Cerebellum (tissue), 4 donors: ENCODE measurements at places on chromosomes 16 and 17. TPM values are rescaled to one million over a fixed set of nuclear protein-coding genes. Genes with fewer than 3 reads are reported as not detected.

The CLEC10A gene
- not detected for total RNA-seq

DNA sequence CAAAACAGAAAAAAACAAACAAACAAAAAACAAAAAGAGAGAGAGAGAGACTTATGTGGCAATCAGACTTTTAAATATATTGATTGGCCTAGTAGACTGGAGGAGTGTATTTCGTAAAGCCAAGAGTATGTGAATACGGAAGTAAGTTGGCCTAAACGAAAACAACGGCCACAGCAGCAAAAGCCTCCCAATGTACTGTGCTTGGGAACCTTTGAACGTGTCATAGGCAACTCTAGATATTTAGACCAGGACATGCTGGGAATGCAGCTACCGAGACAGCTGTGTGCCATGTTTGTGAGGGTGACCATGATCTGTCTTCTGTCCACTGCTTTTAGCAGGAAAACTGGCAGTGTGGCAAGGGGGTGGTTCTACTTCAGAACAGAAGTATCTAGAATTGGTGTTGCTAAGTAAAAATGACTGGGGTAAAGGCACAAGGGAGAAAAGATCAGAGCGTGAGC lies 7.4 kb downstream of the MAF start:
- no peak for DNase-seq

GRCh38 chr17:69593716-69594115 lies 179.2 kb downstream of the MAP2K6 start:
- no peak for DNase-seq

DNA sequence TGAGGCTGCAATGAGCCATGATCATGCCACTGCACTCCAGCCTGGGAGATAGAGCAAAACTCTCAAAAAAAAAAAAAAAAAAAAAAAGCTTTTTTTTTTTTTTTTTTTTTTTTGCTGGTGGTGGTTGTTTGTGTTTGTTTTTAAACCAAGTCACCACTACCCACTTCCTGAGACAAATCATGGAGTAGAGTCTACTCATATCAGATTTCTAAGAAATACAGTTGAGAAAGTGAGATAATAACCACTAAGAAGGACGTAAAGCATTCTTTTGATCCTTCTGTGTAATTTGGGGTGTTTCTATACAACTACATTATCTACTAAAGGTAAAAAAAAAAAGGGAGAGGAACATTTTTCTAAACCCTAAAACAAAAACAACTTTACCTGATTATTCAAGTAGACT lies 38.0 kb downstream of the AXIN2 start:
- DNase-seq = no peak

DNA sequence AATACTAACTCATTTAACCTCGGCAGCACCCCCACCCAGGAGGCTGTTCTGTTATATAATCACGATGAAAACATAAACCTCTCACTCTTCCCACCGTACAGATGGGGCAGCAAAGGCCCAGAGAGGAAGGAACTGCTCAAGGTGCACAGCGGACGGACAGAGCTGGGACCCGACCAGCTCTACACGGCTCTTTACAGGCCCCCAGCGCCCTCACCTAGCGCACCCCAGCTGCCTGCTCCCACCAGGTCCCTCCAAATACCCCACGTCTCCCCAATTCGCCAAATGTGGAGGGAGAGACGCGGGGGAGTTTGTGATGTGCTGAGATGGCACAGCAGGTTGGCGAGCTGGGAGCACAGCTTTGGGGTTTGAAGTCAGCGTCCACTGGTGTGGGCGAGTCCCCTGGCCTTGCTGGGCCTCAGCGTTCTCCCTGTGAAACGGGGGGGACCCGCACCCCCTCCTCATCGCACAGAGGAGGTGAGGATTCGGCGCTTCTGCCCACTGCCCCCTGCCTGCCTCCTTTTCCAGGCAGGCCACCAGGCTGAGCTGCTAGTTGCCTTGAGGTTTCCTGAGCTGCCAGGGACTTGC lies 54.1 kb downstream of the CBFA2T3 start:
- DNase-seq = no peak

The LDHD gene
- 1.00 TPM for total RNA-seq

The KCNJ18 gene
- not detected for total RNA-seq

DNA sequence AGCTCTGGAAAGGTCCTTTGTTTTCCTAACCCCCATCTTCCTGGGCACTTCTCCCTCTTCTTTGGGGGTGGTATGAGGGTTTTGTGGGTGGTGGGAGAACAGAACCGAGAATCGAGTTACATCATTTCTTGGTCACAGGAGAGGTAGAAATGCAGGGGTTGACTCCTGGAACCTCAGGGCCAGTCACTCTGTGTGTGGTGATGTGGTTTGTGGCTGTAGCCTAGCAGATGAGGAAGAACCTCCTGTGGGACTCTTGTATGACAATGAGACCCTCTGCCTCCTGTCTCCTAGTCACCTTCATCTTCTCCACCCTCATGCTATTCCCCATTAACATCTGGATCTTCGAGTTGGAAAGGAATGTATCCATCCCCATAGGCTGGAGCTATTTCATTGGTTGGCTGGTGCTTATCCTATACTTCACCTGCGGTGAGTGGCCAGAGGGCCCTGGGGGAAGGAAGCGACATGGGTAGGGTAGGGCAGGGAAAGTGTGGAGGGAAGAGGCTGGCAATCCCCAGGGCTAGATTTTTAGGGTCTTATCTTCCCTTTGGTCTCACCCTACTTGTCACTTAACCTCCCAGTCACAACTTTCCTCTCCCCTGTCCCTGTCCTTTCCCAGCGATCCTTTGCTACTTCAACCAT lies 5.5 kb downstream of the ODF4 start:
- no peak for DNase-seq

The GINS3 gene
- 6.2 TPM for total RNA-seq

GRCh38 chr16:87443016-87443415 lies 49.8 kb downstream of the ZCCHC14 start:
- no peak for DNase-seq

- no peak for DNase-seq
These were observed 496.8 kb downstream of the XYLT1 start for GRCh38 chr16:16973707-16974591.

DNA sequence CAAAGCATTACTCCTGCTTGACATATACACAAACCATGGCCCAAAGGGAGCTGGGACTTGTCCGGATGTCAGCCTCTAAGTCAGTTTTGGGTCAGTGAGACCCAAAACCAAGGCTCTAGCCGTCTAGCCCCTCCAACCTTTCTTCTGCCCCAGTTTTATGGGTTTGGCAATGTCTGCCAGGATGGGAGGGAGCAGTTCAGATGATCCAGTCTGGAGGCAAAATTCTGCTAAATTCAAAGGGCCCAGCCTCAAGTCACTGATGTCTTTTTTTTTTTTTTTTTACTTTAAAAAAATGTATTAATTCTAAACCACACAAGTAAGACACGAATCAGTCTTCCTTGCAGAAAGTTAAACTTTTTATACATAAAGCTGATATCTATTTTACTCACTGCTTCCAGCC lies 8.6 kb downstream of the NLRC5 start:
- DNase-seq = no peak

- DNase-seq = no peak
These were observed 32.4 kb downstream of the SCNN1B start for GRCh38 chr16:23334457-23334853.

DNA sequence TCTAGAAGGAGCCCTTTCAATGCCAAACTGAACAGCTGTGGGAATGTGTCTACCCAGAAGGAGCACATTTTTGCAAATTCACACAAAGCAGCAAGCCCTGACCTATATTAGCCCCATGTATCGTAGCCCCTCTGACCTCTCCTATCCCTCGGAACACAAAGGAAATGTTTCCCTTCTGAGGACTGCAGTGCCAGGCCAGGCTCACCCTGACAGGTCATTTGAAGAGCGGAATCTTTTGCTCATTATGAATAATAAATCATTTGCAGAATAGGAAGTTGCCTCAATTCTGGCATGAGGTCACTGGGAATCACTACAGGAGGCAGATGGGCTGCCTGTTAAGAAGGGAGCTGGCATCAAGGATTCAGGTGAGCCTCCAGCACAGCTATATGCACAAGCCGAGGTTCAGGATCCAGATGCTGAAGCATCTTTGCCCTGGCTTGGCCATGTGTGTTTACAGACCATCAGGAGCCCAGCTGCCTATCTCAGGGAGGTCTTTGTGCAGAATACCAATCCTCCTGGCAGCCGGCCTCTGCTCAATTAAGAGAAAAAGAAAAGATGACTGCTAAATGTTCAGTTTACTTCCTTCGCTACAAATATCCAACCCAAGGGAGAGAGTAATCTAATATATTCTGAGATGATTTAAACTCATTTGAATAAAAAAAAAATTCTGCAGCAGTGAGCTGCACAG lies 119.4 kb downstream of the USP31 start:
- no peak for DNase-seq

DNA sequence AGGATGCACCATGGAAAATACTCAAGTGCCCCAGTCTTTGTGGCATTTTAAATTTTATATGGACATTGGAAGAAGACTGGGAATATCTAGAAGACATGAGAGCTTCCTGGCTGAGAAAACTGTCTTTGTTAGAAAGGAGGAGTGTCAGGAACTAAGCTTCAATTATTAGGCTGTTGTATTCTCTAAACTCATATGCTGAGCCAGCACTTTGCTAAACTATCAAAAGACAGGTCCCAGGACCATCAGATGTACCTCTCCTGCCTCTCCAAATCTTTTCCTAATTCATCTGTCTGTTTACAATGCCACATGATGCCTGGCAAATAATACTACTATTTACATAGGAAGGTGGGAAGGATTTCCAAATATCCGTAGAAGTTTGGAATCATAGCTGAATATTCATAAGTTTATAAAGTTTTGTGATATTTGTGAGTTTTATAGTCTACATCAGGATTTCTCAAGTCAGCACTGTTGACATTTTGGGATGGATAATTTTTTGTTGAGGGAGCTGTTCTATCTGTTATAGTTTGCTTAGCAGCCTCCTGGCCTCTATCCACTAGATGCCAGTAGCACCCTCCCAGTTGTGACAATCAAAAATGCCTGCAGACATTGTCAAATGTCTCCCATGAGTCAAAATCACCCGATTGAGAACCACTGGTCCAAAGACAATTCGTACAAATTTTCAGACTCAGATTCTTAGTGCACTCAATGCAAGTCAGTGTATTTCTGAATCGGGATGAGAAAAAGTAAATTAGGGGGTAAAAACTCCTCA lies 61.2 kb upstream of the NETO2 start:
- DNase-seq = no peak

DNA sequence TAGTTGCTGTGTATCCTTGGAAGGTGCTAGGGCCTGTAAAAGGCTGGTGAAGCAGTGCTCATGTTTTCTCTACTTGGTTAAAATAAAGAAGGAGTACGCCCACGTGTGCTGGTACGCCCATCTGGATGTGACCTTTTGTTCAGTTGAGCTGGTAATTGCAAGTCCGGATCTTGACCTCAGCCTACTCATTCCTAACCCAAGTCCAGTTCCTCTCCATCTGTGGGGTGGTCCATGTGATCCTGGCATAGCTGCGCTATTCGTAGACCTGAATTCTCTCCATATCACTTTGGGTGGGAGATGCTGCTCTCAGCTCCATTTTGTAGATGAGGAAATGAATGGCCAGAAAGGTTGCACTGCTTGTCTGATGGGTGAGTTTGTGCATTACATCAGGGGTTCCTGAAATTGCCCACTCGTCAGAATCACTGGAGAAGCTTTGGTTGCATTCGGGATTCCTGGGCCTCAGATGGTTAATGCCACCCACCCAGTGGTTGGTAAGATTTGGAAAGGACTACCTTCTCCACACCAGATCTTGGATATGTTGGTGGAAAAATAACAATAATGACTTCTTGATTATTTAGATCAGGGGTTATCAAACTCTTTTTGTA lies 328.8 kb downstream of the CPPED1 start:
- no peak for DNase-seq

DNA sequence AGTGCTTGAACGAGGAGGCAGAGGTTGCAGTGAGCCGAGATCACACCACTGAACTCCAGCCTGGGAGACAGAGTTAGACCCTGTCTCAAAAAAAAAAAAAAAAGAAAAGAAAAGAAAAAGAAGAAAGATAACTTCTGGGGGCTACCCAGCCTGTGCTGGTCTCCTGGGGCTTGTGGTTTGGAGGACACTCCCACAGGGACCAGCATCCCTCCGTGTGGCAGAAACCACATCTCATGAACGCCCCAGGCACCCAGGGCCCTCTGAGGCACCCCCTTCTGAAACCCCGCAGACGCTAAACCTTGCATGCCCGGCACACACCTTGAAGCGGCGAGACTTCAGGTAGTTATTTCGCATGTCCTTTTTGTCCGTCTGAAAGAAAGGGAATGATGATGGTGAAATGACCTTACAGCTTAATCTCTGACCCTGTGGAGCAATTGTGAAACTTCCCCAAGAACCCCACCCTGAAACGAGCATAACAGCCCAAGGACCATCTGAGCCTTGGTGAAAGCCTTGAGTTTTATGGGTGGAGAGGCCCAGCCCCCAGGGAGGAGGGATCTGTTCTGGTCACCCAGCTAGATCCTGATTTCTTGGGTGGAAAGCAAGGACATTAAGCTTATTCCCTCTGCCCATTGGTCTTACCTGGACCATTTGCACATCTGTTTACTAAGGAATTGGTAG lies 55.0 kb downstream of the CNGB1 start:
- DNase-seq = no peak

GRCh38 chr17:40091691-40092397 lies 8.5 kb downstream of the NR1D1 start:
- no peak for DNase-seq
